ENCODE measurements at places on chromosomes 1 and 21.

DNA sequence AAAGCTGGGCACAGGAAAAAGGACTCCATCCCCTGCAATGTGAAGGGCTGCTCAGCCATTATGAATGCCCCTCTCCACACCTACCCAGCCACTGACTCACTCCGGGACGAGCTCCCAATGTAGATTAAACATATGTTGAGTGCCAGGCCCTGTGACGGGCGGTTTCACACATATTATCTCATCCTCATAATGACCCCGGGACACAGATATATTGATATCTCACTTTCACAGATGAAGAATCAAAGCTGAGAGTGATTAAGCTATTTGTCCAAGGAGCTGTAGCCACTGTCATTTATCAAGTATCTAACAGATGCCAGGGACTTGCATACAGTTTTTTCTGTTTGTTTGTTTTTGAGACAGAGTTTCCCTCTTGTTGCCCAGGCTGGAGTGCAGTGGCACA is 35.0 kb upstream of the SLC30A1 start:
- no peak for DNase-seq

DNA sequence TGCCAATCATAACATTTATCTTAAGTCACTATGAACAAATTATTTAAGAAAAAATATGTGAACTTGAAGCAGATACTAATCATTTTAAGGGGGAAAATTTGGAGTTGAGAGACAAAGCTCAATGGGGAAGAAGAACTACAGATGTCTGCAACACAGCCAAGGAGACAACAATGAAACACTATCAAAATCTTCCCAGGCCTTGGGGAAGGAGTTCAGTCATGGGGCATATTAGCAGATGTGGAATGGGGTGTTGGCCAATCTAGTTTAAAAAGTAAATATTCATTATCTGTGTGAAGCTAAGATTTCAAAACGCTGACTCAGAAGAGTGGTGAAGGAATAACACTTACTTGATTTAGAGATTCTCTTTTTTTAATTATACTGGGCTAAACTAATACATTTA is 671.6 kb upstream of the ZP4 start:
- no peak for DNase-seq

GRCh38 chr1:77605246-77606026 is 77.0 kb downstream of the ZZZ3 start:
- no peak for DNase-seq

GRCh38 chr21:21714426-21714825 is 716.2 kb downstream of the NCAM2 start:
- DNase-seq: peak; percentile 5

DNA sequence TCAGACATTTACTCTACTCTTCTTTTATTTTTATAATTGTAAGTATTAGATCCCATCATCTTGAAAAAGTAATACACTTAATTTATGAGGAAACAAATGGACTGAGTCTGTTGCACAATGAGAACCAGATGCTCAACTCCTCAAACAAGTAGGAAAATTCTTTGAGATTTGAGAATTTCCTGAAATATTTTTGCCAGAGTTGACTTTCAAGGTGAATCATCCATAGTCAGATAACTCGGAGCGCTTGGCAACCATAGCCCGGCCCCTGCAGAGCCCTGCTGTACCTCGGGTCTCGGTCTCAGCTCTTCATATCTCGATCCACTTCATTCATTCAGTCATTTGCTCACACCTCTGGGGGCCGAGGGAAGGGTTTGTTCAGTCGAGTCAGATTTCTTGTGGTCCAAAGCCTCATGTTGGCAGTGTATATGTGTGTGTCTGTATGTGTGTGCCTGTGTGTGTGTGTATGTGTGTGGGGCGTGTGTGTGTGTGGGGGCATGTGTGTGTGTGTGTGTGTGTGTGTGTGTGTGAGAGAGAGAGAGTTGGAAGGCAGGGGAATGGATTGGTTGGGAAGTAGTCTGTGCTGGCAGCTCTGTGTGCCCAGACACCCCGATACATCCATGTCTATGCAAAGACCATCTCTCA is 18.1 kb upstream of the PCP4 start:
- no peak for DNase-seq

GRCh38 chr1:180261524-180262155 is 31.6 kb downstream of the LHX4 start:
- DNase-seq: no peak

GRCh38 chr1:182135946-182136345 is 74.4 kb upstream of the ZNF648 start:
- no peak for DNase-seq

DNA sequence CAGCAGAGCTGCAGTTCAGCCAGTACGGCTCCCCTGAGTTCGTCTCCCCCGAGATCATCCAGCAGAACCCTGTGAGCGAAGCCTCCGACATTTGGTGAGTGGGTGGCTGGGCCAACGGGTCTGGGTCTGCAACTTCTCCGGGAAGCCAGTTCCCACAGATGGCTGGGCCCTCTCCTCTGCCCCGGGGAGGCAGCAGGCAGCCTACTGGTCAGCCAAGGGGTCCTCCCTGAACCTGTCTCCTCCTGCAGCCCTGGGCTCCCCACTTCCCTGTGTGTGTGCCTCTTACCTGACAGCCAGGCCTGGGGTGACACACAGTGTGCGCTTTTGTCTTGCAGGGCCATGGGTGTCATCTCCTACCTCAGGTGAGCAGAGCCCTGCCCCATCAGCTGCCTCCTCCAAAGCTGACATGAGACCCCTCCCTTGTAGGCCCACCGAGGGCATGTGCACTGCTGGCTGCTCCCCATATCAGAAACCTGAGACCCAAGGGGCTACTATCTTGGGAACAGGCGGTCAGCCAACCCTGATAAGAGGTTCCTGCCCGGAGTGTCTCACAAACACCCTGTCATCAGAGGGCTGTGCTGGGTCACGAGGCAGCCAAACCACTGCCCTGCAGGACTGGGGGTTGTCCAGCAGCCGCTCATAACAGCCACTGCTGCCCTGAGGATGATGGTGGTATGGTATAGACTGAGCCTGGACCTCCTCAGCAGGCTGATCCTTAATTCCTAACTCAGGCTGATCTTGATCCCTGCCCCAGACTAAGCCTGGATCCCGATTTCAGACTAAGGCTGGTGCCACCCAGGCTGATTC is 37.6 kb downstream of the TRIM11 start:
- DNase-seq: no peak

DNA sequence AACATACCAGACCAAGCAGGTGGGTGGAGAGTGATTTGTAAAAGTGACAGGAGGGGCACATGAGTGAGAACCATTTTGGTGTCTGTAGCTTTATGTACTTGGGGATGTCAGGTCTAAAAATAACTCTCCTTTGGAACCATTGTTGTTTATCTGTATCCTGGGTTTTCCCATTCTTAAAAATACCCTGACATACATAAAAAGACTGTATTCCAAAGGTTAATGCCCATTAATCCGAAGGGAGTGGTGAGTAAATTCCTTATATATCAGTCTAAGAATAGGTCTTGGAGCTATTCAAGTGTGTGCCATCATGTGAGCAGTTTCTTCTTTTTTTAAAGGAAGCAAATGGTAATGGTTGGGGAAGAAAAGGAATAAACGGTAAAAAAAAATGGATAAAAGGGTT is 117.5 kb downstream of the TGFB2 start:
- no peak for DNase-seq

- no peak for DNase-seq
These were observed 24.9 kb downstream of the KIF26B start for GRCh38 chr1:245179706-245180105.

DNA sequence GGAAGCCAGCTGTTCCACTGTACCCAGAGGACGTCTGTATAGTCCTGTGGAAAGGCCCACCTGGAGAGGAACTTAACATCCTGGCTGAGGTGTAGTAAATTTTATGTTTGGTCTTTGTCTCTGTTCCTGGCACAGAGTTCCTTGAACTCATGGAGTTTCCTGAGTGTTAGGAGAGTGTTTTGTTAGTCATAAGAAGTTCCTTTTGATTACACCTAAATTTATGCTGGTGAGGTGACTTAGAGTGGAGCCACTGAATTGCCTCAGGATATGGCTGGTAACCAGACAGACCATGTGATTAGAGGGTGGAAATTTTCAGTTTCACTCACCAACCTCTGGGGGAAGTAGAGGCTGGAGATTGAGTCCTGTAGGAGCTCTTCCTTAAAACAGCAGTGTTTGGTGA is 57.9 kb downstream of the RASAL2 start:
- peak; percentile 48 for DNase-seq

- no peak for DNase-seq
These were observed 14.4 kb upstream of the IGSF5 start for GRCh38 chr21:39730418-39731157.

DNA sequence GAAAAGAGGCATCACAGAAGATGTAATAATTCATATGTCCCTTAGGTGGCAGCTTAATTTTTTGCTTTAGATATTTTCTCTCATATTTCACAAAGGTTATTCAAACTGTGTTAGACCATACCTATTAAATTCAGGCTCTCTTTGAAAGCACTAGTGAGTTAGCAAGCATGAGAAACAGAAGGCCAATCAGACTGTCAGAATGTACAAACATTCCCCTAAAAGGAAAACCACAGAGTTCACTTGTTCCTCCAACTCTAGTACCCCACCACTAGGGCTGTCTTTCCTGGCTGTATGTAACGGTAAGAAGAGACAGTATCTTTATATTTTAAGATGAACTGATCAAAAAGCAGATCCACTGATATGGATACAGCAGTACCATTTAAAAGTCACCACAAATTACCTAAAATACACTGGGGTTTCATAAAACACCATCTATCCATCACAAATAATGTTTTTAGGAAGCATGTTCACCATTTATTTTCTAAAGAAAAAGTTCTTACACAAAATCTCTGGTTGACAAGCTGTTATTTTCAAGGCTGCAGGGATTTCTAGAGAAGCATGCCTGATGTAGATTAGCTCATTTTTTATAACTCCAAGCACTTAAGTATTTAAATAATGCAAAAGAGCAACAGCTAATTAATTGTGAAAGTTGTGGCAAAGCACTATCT is 1.8 kb downstream of the ARPC5 start:
- peak; percentile 74 for DNase-seq

DNA sequence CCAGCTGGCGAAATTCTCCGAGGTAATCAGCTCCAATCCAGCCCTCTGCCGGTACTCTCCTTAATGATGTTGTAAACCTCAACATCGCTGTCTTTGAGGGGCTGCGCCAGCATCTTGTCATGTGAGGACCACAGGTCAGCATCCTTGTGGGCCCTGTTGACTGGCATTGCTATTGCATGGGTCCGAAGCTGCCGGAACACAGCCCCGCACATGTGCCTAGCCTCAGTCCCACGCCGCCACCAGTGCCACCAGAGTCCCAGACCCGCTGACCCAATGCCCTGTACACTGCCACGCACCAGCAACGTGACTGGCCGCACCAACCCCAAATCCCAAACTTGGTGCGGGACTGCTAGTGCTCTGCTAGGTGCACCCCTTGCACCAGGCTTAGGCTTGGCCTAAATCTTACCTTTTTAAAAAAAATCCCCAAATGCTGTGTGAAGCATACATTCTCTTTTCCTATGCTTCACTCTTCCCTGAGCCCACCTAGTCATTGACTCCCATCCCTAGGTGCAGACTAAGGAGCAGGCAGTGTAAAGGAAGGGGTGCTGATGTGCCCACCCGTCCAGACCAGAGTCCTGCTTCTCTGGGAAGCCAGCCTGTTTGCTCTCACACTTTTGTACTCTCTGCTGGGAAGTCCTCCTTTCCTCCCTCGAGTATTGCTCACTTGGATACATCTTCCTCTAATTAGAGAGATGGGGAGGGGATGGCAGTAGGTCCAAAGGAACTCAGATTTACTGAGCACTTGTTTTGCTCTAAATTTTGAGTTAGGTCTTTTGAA is 81.9 kb upstream of the ARTN start:
- DNase-seq: no peak

- DNase-seq: no peak
These were observed 45.3 kb downstream of the NR5A2 start for GRCh38 chr1:200072636-200073285.

DNA sequence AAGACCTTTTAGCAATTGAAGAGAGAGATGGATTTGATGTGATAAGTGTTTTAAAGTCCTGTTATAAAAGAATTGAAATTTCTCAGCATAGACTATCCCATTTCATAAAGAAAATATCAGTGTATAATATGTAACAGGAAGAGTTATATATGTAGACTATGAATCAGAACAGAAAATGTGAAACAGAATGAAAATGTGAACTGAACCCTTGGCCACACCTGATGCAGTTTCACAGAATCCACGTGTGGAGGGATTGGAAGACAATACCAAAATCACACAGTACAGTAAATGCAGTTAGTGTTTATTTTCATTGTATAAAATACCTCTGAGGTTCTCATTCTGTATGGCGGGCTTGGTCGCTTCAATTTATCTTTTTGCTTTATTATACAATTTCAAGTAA is 9.9 kb upstream of the SLAMF1 start:
- no peak for DNase-seq

GRCh38 chr1:61606448-61607312 is 118.3 kb downstream of the TM2D1 start:
- peak; percentile 12 for DNase-seq

DNA sequence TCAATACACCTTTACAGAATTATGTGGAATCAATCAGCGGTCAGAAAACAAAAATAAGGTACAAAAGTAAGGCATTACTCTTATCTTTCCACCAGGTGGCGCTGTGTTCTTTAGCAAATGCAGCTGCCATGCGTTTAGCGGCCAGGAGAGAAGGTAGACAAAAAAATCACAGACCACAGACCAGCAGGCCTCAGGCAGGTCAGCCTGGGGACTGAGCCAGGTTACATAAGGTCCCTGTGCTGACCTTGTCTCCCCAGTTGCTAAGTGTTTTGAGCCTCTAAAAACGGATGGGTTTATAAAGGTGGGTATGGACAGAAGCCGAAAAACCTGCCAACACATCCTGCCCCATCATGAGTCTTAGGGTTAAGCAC is 2.8 kb downstream of the RGS16 start:
- peak; percentile 68 for DNase-seq

GRCh38 chr1:11980676-11980972 is 380 bp downstream of the MFN2 start:
- no peak for DNase-seq

GRCh38 chr1:239819096-239819495 is 272.6 kb upstream of the FMN2 start:
- DNase-seq: no peak

- DNase-seq: no peak
These were observed 6.3 kb upstream of the ADAR start for GRCh38 chr1:154614247-154614646.

GRCh38 chr1:246674049-246674448 is 50.2 kb upstream of the SCCPDH start:
- no peak for DNase-seq

GRCh38 chr1:81974222-81974841 is 173.6 kb downstream of the ADGRL2 start:
- DNase-seq: no peak

DNA sequence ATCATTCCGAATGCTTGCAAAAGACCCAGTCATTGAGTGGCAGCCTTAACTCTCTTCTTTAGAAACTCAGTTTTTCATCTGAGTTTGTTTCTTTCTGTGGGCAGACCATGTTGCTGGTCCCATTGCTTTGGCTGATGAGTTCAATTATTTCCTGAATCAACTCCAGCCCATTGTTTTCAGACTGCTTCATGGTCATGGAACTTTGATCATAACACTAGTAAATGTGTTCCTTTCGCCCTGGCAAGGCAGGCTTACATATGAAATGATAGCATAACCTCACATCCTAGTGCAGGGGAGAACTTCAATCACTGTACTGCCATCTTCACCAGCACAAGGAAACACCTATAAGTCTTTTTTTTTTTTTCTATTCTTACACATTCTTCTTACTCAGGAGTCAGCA is 50.0 kb upstream of the DUSP10 start:
- no peak for DNase-seq

All from PC-3 (cell line).